ENCODE measurements at places on chromosomes 7 and 10.

GRCh38 chr10:44300666-44301649 is 83.9 kb downstream of the CXCL12 start:
- DNase-seq = peak; percentile 99

DNA sequence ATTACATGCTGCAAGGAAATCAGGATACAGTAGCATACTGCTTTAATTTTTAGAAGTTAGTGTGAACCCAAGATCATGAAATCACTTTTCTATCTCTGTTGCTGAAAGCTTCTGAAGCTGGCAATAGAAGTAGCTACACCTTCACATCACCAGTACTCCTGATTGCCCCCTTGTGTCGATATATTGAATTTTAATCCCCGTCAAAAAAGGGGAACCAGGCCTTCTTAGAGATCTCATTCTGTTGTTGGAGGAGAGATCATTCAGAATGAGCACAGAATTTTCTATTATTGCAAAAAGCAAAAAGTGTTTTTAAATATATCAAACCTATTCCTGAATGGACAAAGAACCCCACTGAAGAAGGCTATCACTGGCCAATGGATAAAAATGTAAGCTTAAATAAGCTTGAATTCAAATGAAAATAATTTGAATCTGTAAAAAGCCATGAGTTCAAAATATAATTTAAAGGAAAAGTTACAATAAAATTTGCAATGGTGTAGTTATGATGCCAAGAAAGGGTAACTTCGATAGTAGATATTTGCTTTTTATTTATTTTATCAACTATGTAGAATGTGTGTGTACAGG is 39.7 kb upstream of the TEX47 start:
- DNase-seq = peak; percentile 12

DNA sequence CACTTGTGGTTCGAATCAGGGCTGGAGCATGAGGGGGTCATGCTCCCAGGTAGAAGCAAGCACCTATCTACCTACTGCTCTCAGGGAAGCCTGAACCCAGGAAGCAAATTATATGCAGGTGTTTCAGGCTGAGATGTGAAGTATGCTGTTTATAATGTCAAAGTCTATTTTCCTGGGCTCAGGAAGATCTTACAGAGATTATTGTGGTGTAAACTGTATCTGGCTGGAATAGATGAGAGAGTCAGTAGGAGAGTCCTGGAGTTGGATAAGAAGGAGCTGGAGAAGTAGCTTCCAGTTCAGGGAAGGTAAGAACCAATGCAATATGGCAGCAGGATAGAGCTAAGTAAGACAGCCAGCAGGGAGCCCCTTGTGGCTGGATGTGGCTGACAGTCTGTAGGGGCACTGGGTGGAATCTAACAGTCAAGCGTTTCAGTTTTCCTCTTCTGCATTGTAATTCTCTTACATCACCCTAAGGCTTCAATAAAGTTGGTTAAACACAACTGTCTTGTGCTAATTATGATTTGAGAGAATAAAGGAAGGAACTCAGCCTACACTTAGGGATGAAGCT is 105.9 kb upstream of the EEPD1 start:
- DNase-seq = peak; percentile 41

DNA sequence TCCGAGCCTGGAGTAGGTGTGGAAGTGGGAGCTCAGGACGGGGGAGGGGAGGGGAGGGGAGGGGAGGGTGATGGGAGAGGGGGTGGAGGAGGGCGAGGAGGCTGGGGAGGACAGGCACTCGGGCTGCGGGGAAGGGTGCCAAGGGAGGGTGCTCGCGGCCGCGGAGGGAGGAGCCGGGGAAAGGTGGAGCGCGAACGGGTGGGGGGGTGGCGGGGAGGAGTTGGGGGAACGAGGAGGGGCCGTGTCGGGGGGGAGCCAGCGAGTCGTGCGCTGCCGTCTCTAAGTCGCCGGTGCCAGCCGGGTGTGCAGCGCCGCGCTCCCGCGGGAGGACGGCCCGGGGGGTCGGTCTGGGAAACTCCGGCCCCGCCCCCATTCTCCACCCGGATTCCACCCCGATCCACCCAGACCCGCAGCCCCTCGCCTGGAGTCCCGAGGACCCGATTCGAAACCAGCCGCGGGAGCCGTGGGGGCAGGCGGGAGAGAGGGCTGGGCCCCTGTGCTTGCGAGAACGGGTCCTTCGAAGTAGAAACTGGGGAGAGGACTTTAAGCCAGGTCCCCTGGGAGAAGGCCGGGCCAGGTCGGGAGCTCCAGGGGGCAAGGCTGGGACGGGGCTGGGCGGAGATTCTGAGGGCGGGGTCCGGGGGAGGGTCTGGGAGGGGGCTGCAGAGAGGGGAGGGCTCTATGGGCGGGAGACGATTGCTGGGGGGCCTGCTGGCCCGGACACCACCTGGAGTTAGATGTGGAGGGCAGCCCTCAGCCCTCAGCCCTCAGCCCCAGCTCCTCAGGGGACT is at the start of gene ZNF467:
Gene ZNF467 (minus strand): TSS at position 143 of the 791 bp plus-strand sequence. CDS start 2,556 bp downstream, outside the sequence.
- peak; percentile 53 for DNase-seq

GRCh38 chr10:111076682-111077478 is at the start of gene ADRA2A:
ADRA2A (plus strand) TSS chr10:111077029; CDS start chr10:111077997, 968 bp downstream.
- DNase-seq = peak; percentile 29

- peak; percentile 60 for DNase-seq
These were observed 149.8 kb upstream of the HDAC9 start for GRCh38 chr7:18345641-18346234.

GRCh38 chr10:110813743-110814472 is 57.8 kb upstream of the PDCD4 start:
- DNase-seq = no peak

- DNase-seq = no peak
These were observed 31.8 kb upstream of the GSDME start for GRCh38 chr7:24788961-24789576.

DNA sequence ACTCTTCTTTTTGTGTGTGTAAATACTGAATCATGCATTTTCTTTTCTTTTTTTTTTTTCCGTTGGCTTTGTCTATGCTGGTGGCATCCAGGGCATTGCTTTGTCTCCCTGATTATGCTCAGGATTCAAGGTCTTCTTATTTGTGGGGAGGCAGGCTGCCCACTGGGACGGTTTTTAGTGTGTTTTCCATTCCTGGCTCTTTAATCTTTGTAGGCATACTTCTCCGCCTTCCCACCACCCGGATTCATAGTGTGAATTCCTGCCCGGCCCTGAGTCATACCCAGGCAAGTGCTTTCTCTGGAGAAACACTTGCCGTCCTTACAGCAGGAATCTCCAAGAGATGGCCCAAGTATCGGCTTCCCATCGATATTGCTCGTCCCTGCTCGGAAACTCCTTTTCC is 5.2 kb downstream of the ZNF655 start:
- peak; percentile 74 for DNase-seq

DNA sequence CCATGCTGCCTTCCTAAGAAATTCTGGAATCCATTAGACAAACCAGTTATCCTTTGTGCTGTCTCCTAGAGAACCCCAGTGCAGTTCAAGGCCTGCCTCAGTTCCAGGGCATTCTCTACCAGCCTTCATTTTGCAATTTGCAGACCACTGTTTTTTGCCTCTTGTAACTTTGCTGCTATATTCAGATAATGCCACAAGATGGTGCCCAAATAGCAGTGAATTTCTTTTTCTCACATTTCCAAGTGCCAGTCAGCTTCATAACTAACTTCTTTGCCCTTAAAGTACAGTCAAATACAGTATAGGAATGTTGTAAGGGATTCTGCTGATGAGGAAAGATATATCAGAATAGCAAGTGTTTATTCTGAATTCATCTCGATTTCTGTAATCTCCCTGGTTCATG is 25.2 kb downstream of the LOXL4 start:
- peak; percentile 48 for DNase-seq

GRCh38 chr7:139541600-139542307 is 18.3 kb downstream of the CLEC2L start:
- DNase-seq = no peak

GRCh38 chr7:46214526-46214925 is 293.5 kb upstream of the IGFBP3 start:
- DNase-seq = no peak

DNA sequence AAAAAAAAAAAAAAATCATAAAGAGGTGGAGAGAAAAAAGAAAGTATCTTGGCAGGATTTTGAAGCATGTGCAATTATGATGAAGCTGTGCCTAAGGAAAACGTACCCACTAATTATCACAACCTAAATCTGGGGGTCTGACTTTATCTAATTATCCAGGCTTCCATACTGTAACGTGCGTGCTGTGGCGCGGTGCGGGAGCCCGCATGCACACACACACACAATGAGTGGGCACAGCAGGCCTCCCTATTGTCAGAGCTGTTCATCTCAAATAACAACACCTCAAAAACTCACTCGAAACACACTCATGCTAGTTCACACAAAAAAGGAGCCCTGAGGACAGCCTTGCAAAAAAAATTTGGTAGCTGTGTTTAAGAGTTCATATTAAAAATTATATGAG is 31.9 kb downstream of the BEND7 start:
- DNase-seq = no peak

DNA sequence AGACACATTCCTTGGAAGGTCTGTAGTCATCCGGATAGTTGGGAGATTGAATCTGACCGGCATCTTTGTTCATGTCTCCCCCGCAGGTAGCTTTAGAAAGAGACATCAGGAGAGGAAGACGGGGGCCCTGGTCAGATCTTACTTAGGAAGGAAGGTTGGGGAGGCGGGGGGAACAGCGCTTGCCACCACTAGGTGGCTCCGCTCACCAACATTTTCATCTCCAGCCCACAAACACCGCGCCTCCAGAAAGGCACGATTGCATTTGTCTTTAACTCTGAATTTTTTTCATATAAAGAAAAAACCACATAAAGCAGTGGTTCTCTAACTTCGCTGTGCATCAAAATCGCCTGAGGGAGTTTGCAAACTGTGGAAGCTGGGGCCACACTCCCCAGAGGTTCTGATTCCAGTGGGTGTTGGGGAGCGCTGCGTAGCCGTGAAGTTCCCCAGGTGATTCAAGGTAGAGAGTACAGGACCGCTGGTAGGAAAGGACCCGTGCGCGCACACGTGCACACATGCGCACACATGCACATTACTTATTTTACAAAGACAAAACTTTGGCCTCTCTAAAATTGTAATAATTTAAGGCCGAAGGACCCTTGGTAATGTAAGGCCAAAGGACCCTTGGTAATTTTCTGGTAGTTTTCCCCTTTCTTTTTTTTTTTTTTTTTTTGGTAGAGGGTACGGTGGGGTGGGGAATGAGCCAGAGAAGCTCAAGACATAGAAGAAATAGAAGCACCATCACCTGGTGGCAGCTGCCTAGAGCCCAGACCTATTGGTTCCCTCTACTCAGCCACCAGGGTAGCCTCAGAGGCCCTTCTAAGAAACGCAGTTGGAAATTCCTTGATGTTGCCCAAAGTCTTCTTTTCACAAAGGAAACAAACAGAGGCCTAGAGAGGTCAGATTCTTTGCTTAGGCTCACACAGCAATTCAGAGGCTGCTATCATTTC is 37.4 kb upstream of the OPALIN start:
- DNase-seq = peak; percentile 65

GRCh38 chr7:121271916-121272315 is 56.9 kb upstream of the WNT16 start:
- no peak for DNase-seq

GRCh38 chr10:49173853-49174252 is 14.3 kb downstream of the TMEM273 start:
- DNase-seq = no peak

DNA sequence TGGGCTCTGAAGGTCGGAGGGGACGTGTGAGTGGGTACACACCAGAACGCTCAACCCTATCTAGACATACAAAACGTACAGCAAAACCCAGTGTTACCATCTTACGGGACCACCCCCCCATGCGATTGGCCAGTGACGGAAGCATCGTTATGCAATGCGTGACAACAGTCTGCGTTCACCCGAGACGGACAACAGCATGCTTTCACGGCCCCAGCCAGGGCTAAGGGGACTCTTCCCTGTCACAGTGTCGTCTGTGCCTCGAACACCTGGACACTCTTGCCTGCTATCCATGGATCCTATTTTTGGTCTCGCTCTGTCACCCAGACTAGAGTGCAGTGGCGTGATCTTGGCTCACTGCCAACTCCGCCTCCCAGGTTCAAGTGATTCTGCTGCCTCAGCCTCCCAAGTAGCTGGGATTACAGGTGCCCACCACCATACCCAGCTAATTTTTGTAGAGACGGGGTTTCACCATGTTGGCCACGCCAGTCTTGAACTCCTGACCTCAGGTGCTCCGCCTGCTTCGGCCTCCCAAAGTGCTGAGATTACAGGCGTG is 23.3 kb downstream of the DPYSL4 start:
- no peak for DNase-seq

GRCh38 chr7:29866490-29866930 is 60.2 kb downstream of the WIPF3 start:
- peak; percentile 16 for DNase-seq

GRCh38 chr10:50892467-50892866 is 7.0 kb upstream of the A1CF start:
- no peak for DNase-seq

DNA sequence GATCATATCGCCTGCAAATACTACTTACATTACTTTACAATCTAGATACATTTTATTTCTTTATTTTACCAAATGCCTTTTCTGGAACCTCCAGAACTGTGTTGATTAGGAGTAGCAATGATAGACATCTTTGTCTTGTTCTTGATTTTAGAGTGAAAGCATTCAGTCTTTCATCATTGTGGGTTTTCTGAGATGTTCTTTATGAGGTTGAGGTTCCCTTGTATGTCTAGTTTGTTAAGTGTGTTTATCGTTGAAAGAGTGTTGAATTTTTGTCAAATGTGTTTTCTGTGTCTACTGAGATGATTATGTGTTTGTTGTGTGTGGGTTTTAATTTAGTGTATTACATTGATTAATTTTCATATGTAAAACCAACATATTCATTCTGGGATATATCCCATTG is 17.1 kb downstream of the SEPTIN7 start:
- DNase-seq = no peak

DNA sequence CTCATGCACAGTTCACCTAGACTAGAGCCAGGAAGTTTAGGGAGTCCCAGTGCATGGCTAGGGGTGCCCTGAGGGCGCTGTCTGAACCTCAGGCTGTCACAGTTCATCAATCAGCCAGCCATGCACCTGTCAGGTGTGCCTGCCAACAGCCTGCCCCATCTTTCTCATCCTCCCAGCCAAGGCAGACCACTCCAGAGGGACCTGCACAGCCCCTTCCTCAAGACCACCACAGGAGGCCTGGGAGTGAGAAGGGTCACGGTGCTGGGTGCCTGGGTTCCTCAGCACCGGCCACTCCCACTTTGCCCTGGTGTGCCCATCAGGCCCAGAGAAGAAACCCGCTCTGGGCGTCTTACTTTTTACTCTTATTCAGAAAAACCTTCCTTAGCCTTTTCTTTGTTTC is 8.4 kb downstream of the ATP6V1F start:
- no peak for DNase-seq

GRCh38 chr10:99775850-99776249 is 6.6 kb upstream of the ABCC2 start:
- DNase-seq = peak; percentile 91

DNA sequence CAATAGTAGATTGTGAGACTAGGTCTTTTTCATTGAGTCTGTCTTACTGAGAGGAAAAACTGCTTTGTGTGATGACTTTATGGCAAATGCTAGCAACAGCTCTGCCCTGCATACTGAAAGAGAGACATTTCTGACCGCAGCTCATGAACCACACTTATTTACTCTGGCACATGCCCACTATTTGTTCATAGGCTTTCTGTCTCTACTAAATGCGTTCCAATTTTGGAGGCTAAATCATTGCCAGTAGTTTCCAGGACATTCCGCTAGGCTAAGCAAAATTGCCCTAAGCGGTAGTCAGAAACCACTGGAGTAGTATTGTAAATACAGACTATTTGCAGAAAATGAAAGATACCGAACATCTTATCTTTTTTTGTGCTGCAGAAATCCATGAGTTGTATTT is 55.6 kb upstream of the DLX6 start:
- no peak for DNase-seq

GRCh38 chr10:35643151-35644049 is 1.3 kb upstream of the FZD8 start:
- DNase-seq = peak; percentile 45

Measured in fibroblast of upper back skin (primary cell).